Stimulated activated naive CD8-positive, alpha-beta T cell treated with anti-CD3 and anti-CD28 coated beads, Interleukin-15, amount 100 ng/mL, for 72 hours (primary cell): ENCODE measurements at places on chromosomes 7 and 10.

GRCh38 chr7:95601316-95601715 lies 5.0 kb upstream of the PDK4 start:
- no peak for DNase-seq

DNA sequence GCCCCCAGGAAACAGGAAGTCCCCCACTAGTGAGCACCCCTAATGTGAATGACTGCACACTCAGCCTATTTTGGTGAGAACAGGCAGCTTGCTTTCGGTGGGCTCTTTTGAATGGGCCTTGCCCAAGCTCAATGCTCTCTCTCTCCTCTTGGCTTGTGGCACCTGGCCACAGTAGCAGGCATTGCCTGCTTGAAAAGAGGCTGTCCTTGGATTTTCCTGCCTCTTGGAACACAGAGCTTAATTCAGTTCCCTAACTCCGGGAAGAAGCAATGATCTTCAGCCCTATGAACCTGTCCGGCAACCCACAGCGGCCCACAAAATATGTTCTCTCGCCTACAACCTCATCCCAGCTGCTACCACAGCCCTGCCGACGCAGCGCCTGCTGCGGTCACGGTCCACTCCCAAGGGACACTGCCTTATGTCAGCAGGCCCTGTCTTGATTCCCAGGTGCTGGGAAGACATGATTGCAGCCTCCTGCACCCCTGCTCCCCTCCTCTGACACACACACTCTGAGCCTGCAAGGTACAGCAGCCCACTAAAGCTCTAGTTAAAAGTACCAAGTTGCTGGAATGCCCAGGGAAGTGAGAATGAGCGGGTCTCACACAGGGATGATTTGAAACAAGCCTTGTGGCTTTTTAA lies 715.5 kb upstream of the GALNT17 start:
- DNase-seq, result no peak

DNA sequence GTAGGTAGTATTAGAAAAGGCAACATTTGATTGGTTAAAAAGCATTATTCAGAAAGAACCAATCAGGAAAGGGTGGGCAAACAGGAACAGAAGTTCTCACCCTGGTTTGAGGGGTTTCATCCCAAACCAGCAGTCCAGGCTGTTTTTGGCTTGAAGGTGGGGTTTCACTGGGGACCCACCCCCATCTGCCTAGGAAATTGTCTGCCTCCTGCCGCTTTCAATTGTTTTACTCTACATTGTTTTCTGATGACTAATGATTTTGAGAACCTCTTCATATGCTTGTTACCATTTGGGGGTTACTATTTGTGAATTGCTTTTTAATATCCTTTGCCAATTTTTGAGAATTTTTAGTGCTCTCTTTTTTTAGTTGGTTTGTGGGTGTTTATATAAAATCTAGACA lies 3.3 kb upstream of the PCBD1 start:
- no peak for DNase-seq

GRCh38 chr10:62062752-62063512 lies 161.4 kb downstream of the ARID5B start:
- DNase-seq, result no peak

- DNase-seq, result no peak
Observed at GRCh38 chr7:128807191-128807590, 15.4 kb downstream of the CCDC136 start.

DNA sequence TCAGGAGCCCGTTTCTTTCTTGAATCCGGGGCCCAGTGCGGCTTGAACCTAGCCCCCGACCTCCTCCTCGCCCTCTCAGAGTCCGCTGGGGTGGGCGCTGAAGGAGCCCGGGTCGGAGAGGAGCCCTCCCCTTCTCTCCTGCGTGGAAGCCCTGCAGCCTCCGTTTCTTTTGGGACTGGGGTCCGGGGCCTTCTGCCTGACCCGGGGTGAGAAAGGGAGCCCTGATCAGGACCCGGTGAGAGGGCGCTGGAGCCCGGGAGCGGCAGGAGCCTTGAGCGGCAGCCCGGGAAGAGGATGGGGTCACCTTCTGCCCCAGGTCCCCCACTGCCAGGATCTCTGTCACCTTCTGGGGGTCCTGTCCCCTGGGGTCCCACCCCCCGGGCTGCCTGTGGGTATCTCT lies 162.3 kb downstream of the ZNF33B start:
- DNase-seq, result no peak

DNA sequence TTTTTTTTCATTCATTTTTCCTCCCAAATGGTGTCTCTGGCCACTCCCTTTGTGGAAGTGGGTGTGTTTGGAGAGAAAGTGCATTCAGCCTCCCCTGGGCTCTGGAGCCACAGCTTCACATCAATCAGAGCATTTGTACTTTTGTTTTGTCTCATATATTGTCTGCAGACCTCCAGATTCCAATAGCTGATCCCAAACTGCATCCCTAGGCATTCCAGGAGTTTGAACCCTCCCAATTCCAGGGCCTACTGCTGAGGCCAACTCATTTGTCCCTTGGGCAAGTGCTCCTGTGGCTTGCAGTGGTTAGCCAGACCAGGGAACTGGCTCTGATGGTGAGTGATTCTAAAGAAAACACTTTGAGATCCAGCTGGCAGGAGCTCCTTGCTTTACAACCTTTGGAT lies 163.3 kb downstream of the IPMK start:
- DNase-seq, result no peak

DNA sequence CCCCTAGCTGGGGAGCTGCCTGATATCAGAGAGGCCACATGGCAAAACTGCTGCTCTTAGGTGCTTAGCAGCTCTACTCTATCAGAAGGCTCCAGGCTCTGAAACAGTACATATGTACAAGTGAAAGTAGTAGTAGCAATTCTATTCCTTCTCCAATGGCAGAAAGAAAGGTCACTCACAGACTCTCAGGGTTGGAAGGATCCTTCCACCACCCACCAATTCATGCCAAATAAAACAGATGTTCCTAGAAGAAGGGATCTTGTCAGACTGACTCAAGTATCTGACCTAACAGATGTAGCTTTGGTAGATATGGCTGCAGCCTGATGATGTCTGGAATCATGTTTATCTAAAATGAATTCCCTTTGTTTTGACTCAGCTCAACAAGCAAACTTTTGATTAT lies 8.0 kb upstream of the ALDH18A1 start:
- DNase-seq, result no peak

- DNase-seq, result no peak
Observed at GRCh38 chr10:16947069-16947468, 129.8 kb upstream of the RSU1 start.
